ENCODE measurements at places on chromosomes 11 and 22. TPM values are rescaled to one million over a fixed set of nuclear protein-coding genes. Genes with fewer than 3 reads are reported as not detected.

The OMP gene
- not detected for total RNA-seq

The ADAMTS15 gene
- total RNA-seq = 16.8 TPM

The LRRC56 gene
- 2.7 TPM for total RNA-seq

The OR8U1 gene
- not detected for total RNA-seq

The MPPED2 gene
- total RNA-seq = not detected

The GGTLC2 gene
- total RNA-seq = 1.4 TPM

The NPAT gene
- total RNA-seq = 15.3 TPM

The CHEK1 gene
- total RNA-seq = 28.4 TPM

The RTN4RL2 gene
- total RNA-seq = 0.57 TPM

The RAB38 gene
- total RNA-seq = not detected

The CHADL gene
- total RNA-seq = 0.36 TPM

The GAL3ST1 gene
- total RNA-seq = 2.8 TPM

The SHANK3 gene
- 7.5 TPM for total RNA-seq

The SYT9 gene
- total RNA-seq = 0.15 TPM

The GLYATL1 gene
- total RNA-seq = 0.28 TPM

The GLYAT gene
- total RNA-seq = not detected

The CASP5 gene
- total RNA-seq = not detected

The DDI1 gene
- not detected for total RNA-seq

The GTF2H1 gene
- 71.6 TPM for total RNA-seq

The ZNF214 gene
- 1.4 TPM for total RNA-seq
